ENCODE measurements at places on chromosomes 3 and 15.

DNA sequence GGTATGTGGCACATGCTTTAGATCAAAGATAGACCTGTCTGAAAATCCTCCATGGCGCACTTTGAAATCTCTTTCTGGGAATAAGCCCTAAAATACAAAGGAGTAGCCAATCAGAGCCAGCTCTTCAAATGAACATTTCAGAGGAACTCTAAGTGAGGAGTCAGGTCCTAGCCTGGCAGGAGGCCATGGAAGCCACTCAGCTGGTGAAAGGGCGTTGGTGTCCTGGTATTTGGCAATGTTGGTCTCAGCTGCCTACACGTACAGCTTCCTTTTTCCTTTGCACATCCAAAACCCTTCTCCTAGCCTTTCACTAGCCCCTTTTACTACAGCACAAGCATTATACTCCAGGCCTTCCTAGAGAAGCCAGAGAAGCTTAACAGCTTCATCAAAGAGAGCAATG, 5.5 kb downstream of the WDR73 start:
- no peak for DNase-seq

DNA sequence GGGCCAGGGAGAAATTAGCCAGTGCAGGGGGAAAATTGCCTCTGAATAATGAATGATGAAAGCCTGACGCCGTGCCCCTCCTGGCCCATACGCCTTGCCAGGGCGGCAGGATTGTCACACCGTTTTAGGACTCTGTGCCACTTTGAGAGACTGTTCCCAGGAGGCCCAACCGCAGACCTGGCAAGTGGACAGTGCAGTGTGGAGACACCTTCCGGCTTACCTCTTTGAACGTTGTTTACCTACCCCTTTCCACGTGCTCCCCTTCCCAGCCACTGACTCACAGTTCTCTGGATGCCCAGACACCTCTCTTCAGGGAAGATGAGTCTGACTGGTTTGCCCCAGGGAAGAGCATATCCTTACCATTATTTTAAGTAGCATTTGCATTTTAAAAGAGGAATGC, 84.0 kb upstream of the PXYLP1 start:
- DNase-seq: no peak

DNA sequence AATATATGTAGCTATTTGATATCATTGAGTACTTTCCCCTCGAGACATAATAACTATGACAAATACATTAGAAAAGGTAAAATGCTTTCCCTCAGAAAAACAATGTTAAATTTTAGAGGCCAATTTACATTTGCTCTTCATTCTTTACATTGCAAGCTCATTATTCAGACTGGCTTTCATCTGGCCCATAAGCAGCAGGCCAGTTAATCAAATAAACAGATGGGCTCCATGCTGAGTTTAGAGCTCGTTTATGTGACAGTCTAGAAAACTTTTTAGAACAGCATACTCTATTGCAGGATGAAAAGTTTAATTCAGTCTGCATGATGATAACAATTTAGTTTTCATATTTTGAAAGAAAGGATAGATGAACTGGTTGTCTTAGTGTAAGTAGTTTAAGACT, 150.6 kb downstream of the DUT start:
- DNase-seq: no peak

- DNase-seq: no peak
Observed at GRCh38 chr3:151305060-151305774, 11.4 kb downstream of the GPR87 start.

DNA sequence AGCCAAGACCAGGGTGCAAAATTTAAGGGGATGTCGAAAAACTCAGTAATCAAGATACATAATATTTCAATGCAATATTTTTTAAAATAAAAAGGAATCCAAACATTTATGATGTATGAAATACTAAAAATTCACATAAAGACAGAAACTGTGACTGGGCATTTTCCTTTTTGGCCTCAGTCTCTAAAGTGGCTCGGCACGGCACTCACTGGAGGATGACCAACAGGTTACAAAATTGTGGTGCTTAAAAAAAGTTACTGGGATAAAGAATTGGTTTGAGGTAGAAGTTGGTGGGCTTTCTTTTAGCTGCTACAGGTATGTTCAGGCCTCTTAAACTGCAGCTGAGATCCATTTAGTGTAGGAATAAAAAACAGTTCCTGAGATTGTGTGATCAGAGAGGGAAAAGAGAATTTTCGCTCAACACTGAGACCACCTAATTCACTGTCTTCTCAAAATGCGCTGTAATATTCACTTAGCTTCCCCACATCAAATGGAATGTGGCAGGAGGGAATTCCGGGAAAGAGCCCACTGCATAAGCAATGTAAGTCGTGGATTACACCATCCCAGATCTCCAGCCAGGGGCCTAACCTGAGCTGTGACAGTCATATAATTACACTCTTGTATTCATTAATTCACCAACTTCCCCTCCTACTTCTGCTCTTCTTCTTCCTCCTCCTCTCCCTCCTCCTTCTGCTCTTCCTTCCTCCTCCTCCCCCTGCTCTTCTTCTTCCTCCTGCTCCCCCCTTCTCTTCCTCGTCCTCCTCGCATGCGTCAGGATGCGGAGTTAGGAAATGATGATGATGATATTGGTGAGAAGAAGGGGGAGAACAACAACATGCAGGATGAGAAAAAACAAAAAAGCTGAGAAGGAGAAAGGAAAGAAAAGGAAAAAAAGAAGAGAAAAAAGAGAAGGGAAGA, 45.9 kb downstream of the HES1 start:
- DNase-seq: no peak

DNA sequence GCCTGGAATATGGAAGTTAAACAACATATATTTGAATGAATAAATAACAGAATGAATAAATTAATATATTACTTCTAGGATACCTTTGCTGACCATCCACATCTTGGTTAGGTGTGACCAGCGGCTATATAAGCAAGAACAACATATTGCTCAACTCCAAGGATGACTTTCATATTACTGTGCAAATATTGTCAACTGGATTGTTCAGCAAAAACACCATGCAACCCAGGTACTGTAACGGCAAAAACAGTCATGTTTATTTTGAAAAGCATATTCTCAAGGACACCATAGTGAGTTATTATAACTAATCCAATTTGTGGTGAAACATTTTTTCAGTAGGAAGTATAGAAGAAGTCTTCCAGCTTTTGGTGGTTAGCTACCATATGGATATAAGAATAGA, 907.9 kb downstream of the IGSF11 start:
- no peak for DNase-seq

DNA sequence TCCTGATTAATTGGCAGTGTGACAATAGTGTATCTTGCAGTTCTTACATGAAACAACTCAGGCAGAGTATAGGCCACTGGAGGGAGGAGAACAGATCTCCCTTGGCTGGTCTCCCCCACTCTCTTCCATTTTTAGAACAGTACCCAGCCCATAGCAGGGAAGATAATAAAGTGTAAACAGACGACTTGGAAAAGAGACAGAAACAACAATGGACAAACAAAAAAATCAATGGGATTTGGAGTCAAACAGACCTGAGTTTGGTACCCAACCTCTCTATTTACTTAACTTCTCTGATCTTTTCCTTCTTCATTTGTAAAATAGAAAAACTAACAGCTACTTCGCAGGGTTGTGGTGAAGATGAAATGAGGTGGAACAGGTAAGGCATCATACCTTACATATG, 58.7 kb upstream of the SNTN start:
- no peak for DNase-seq

GRCh38 chr3:137047240-137047639, 89.5 kb downstream of the IL20RB start:
- no peak for DNase-seq

- DNase-seq: no peak
Observed at GRCh38 chr15:44264148-44264547, 24.4 kb upstream of the GOLM2 start.

- DNase-seq: no peak
Observed at GRCh38 chr3:125212091-125212508, 448 bp downstream of the SLC12A8 start.

DNA sequence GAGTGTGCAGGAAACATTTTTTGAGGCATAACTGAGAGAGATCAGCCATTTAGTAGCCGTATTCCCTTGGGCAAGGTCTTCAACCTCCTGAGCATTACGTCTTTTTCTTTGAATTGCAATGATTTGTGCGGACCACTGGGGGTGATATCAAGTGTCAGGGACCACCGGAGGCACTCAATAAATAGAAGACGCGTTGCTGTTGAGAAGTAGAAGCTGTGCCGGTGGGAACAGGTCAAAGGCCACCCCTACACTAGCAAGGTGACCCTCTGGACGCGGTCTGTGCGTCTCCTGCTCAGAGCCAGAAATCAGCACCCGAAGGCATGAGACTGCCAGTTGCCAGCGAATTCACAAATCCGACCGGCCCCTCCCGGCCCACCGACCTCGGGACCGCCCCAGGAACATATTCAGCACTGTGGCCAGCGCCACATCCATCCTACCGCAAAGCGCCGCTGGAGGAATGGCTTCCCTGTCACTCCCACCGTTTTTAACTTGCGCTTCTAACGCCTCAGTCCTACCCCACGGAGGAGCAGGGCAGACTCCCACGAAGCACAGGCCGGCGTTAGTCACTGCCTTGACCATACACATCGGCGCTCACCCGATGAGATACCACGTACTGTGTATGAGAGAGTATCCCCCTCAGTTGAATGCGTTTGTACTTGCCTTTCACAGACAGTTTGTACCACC, 1.4 kb upstream of the GHSR start:
- DNase-seq: no peak

GRCh38 chr3:23781051-23781450, 24.7 kb upstream of the UBE2E1 start:
- no peak for DNase-seq

DNA sequence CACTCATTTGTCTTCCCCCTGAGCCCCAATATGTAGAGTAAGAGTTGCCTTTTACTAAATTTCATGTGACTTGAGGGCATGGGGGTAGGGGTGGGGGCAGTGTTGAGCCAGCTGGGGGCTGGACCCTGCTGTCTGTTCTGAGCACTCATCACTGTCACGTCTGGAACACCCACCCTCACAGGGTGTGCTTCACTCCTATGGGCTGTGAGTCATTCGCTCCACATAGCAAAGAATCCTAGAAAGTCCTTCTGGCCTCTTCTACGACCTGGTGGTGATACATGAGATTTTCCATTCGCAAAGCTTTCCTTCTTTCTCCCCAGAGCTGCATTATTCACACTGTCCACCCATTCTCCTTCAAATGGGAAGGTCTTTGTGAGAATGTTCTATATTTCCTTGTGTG, 43.6 kb upstream of the MGLL start:
- no peak for DNase-seq

DNA sequence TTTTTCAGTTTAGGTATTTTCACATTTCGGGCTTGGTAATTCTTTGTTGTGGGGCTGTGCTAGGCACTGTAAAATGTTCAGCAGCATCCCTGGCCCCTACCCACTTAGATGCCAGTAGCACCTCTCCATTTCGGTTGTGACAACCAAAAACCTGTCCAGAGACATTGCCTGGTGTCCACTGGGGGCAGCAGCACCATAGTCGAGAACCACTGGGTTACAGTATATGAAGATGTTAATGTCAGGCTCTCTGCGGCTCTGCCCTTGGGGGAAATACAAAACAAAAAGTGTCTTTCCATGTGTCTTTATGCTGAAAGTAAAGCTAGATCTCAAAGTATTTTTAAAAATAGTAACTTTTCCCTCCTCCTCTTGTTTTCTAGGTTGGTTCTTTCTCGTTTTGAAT, 177.2 kb downstream of the ITPR1 start:
- DNase-seq: no peak

DNA sequence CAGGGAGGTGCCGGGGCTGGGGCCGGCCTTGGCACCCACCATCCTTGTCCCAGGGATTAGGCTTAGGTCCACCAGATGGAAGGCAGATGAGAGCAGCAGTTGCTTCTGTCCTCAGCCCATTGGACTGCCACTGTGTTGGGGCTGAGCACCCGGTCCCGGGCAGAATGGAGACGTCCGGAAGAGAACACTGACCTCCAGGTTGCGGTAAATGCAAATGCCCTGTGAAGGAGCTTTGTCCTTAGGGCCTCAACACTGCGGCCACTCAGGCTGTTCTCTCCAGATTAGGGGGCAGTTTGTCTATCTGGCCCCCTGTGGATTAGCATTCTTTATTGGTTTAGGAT, at the start of gene SERINC4:
SERINC4 (minus strand) TSS at position 276 of the 341 bp plus-strand sequence; CDS start at position 42, 234 bp downstream.
- no peak for DNase-seq

DNA sequence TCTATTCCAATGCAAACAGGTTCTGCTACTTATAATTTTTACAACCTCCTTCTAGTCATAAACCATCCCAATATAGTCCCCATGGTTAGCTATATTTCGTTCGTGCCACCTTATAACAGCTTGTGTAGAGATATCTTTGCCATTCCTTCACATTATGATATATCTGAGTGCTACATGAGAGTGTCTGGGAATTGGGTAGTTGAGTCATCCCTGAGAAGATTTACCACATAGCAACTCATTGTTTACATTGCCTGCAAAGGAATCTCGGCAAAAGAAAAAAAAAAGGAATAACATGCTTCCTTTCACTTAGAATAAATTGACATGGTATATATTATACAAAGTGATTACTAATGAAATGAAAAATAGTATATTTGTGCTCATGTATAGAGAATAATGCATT, 86.0 kb upstream of the VGLL3 start:
- no peak for DNase-seq

- DNase-seq: no peak
Observed at GRCh38 chr3:43770426-43771103, 79.8 kb downstream of the ABHD5 start.

GRCh38 chr15:89907289-89907688, 5.5 kb downstream of the ARPIN start:
- no peak for DNase-seq

GRCh38 chr15:69610277-69610676, 157.7 kb downstream of the RPLP1 start:
- no peak for DNase-seq

DNA sequence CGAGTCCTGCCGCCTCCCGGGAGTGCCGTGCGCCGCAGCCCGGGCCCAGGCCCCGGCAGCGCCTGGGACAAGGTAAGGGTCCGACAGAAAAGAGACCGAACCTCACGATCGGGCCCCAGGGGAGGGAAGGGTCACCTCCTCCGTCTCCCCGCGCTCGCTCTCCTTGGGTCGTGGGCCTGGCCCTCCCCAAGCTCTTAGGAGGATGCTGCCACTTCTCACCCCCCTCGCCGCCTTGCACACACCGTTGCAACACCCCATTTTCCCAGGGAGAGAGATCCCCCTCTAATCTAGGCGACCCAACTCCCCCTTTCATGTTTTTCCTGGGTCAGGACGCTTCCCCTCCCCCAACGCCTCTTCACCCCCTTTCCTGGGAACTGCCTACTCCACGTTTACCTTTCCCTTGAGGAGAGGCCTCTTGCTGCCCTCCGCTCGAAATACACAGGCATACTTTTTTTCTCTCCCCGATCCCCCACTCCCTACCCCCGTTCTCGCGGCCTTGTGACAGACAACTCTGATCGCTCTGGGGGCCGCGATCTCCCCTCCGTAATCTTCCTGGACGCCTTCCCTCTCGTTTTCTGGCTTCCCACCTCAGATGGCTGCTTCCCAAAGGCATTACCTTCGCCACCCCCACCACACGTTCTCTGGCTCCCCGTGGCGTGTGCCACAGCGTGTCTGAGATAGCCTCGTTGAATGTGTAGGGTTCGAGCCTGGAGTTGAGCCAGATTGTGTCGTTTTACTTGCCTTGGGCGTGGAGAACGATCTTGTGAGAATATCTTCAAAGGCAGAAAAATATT, 688 bp downstream of the SETD5 start:
- no peak for DNase-seq

GRCh38 chr3:64911138-64911537, 223.3 kb upstream of the ADAMTS9 start:
- DNase-seq: no peak

- DNase-seq: no peak
Observed at GRCh38 chr15:69000091-69000490, 14.4 kb upstream of the NOX5 start.

- peak; percentile 8 for DNase-seq
Observed at GRCh38 chr15:85831415-85832113, 36.8 kb upstream of the KLHL25 start.
